Activated CD4-positive, alpha-beta memory T cell treated with anti-CD3 and anti-CD28 coated beads for 36 hours (primary cell): ENCODE measurements at places on chromosomes 2 and 18.

DNA sequence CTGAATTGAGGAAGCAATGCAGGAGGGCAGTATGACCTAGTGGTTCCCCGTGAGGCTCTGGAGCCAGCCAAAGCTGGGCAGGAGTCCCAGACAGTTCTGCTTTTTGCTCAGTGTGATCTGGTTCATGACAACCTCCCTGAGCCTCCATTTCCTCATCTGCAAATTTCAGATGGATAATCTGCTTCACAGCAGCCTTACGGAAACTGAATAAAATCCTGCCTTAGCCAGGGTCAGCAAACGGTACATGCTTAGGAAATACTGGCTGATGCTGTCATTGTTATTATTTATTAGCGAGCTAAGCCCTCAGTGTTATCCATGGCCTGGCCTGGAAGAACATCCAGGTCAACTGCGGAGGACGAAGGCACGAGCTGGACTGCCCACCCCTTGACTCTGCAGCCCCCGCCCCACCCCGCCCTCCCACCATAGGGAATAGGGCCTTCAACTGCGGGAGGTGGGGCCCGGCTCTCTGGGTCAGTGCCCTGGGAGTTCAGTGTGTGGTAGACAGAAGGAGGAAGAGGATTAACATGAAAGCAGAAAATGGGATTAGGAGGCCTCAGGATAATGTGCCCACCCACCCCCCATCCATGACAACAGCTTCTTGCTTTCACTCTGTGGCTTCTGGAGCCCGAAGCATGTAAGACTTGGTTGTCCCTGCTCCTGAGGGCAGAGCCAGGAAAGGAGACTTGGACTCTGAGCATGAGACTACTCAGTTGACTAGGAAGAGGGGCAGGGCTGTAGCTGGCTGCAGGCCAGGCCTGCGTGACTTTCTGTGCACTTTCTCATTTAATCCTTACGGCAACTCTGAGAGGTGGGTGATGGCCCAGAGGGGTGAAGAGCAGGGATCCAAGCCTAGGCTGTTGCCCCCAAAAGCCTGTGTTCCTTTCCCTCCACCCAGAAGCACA is 13.1 kb downstream of the PKDCC start:
- H3K36me3 ChIP-seq, result no peaks in the 10 kb centered on the region
- peaks cover 2% of the 10 kb centered on the region for H3K27me3 ChIP-seq
- H3K4me1 ChIP-seq, result no peaks in the 10 kb centered on the region
- no peak overlapping the region for H3K4me3 ChIP-seq

DNA sequence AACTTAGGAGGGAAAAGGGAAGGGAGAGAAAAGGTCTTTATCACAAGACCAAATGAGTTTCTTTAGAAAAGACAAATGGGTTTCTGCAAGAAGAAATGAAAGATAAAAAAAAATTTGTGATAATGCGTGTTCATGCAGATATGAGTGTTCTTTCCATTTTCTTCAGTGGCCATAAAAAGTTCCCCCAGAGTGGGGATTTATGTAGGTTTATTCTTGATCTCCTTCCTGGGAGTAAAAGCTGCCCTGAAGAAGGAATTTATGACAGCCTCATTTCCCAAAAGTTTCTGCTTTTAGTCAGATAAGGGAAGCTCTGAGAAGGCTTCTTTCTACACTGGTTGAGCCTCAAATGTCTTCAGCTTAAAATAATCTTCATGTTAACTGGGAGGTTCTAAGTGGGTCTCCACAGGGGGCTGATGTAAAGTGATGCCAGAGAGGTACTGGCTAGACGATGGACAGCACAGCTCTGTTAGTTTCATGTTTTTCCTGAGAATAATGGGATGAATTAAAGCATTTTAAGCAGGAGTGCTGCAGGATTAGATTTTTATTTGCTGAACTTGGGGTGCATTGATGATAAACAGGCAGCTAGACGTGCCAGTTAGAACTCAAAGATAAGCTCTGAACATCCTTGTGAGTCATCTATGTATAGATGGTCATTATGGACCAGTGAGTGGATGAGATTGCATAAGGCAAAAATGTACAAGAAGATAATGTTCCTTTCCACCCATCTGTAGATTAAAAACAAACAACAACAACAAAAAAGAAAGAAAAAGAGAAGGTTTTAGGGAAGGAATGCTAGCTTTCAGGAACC is 99.4 kb upstream of the MSH2 start:
- H3K27ac ChIP-seq, result no peak overlapping the region
- no peaks in the 10 kb centered on the region for H3K36me3 ChIP-seq
- no peak for DNase-seq
- H3K4me1 ChIP-seq, result peaks cover 9% of the 10 kb centered on the region
- H3K27me3 ChIP-seq, result peaks cover 18% of the 10 kb centered on the region
- H3K4me3 ChIP-seq, result no peak overlapping the region

GRCh38 chr2:141611981-141612380 is 518.8 kb downstream of the LRP1B start:
- H3K36me3 ChIP-seq, result no peaks in the 10 kb centered on the region
- H3K4me3 ChIP-seq, result no peak overlapping the region
- no peaks in the 10 kb centered on the region for H3K27me3 ChIP-seq
- H3K4me1 ChIP-seq, result no peaks in the 10 kb centered on the region
- no peak overlapping the region for H3K27ac ChIP-seq

DNA sequence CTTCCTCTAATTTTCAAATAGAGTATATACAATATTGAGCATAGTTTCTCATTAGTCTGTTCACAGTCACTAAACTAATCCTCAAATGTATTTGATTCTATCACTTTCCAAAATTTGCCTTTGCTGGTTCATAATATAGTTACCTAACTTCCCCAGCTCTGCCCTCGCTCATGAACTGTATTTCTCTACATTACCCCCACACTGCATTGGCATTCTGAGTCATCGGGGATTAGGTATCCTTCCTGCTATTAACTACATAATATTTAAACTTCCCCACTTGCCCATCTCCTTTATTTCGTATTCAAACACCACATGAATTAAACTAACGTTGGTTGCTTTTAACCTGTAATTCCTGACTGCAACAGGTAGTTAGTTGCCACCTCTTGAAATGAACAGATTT is 14.8 kb upstream of the CLASP1 start:
- H3K27me3 ChIP-seq, result no peaks in the 10 kb centered on the region
- peaks cover 7% of the 10 kb centered on the region for H3K4me1 ChIP-seq
- DNase-seq, result no peak
- H3K36me3 ChIP-seq, result peaks cover under 1% of the 10 kb centered on the region
